ENCODE measurements at places on chromosomes 2 and 18.

- peak; percentile 92 for ATAC-seq
These were observed 479.7 kb downstream of the PARD3B start for GRCh38 chr2:205024822-205025518.

GRCh38 chr2:54428108-54428831 is 27.9 kb upstream of the SPTBN1 start:
- peak; percentile 35 for ATAC-seq

DNA sequence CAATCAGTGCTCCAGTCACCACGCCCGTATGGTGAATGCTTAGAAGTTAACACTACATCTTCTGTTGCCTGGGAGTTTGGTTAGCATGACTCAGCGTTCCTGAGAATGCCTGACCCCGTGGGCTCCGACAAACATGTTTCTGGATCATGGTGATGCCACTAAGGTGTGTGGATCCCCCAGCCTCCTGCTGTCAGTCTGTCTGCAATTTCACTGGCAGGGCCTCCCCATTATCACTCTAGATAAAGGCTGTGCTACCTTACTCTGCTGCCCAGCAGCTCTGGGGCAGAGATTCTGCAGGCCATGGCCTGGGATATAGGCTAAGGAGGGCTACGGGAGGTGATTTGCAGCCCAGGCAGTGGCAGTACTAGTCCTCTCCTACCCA is 66.0 kb downstream of the STPG4 start:
- no peak for ATAC-seq

GRCh38 chr18:51692612-51693011 is 495.1 kb upstream of the MEX3C start:
- ATAC-seq: no peak

GRCh38 chr2:3636586-3637310 is 21.3 kb upstream of the ALLC start:
- ATAC-seq: no peak

GRCh38 chr2:229169751-229170150 is 101.3 kb downstream of the PID1 start:
- ATAC-seq: peak; percentile 63

DNA sequence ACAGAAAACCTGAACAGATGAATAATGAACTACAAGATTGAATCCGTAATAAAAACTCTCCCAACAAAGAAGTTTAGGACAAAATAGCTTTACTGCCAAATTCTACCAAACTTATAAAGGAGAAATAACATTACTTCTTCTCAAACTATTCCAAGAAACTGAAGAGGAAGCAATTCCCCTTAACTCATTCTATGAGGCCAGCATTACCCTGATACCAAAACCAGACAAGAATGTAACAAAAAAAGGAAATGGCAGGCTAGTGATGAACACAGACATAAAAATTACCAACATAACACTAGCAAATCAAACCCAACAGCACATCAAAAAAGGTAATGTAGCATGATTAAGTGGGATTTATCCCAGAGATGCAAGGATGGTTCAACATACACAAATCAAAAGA is 213.7 kb upstream of the FOSL2 start:
- ATAC-seq: no peak

GRCh38 chr2:127637236-127637630 is 8.7 kb upstream of the GPR17 start:
- no peak for ATAC-seq

GRCh38 chr18:30522288-30522929 is 520.1 kb downstream of the DSC3 start:
- ATAC-seq: no peak

DNA sequence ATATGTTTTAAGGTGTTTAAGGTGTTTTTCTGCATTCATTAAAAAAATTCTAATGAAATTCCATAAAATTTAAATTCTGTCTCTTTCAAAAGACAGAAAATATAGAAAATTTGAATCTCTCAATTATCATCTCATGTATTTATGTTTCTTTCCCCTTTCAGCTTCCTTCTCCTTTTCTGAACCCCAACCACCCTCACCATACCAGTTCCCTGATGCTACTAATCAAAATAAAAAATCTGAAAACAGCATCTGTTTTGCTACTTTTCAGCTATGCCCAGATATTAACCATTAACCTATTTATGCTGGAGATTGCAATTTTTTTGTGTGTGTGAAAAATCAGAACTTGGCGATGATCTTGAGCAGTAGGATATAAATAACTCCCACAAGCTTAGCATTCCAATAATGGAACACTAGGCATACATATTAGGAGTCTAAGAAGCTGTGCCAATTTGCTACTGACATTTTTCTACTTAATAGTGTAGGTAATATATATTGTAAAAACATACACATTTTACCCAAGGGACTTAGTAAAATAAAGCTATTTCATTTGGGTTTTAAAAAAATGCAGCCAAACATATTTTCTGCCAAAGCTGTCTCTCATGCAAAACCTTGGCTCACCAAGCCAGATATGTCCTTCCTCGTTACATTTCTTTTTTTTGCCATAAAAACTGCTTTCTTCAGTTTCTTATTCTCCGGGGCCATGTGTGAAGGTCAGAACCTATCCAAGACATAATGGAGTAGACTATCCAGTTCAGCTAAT is 32.6 kb upstream of the AGPS start:
- ATAC-seq: no peak

- ATAC-seq: peak; percentile 51
These were observed 440.4 kb upstream of the CDH20 start for GRCh38 chr18:60892855-60893254.

DNA sequence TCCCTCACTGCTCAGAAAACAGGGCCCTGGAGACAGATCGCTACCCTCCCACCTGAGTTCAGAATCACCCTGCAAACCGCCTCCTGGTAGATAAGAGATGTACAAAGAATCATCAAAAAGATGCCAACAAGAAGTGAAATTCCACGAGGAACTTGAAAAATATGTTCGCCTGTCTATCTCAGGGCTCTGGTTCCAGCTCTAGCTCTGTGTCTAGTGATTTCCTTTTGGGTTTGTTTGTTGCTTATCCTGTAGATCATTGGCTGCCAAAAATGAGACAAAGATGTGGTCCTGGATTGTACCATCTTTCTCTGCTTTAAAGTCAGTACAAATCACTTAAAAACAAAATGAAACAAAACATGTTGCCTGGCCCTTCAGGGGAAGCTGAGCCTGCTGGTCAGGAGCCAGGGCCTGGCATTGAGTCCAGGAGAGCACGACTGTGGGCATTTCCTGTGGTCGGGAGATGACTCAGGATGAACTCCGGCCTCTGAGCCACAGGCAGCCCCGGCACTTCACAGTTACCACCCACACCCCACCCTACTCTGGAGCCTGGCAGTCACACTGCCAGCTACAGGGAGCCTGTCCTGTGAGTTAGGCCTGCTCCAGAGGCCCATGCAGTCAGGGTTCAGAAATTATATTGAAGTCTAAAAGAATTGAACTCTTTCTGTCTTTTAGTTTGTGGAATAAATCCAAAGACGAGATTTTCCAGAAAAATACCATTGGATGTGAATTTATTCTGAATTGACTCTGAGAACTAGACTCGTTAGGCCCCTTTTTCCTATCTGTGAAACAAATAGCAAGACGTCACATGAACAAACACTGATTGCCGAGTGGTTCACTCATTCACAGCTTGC is 8.0 kb upstream of the ITGB6 start:
- ATAC-seq: peak; percentile 84

GRCh38 chr18:23867006-23867405 is 147.5 kb upstream of the TTC39C start:
- no peak for ATAC-seq

- no peak for ATAC-seq
These were observed 1.2 kb downstream of the ABHD3 start for GRCh38 chr18:21703241-21703820.

DNA sequence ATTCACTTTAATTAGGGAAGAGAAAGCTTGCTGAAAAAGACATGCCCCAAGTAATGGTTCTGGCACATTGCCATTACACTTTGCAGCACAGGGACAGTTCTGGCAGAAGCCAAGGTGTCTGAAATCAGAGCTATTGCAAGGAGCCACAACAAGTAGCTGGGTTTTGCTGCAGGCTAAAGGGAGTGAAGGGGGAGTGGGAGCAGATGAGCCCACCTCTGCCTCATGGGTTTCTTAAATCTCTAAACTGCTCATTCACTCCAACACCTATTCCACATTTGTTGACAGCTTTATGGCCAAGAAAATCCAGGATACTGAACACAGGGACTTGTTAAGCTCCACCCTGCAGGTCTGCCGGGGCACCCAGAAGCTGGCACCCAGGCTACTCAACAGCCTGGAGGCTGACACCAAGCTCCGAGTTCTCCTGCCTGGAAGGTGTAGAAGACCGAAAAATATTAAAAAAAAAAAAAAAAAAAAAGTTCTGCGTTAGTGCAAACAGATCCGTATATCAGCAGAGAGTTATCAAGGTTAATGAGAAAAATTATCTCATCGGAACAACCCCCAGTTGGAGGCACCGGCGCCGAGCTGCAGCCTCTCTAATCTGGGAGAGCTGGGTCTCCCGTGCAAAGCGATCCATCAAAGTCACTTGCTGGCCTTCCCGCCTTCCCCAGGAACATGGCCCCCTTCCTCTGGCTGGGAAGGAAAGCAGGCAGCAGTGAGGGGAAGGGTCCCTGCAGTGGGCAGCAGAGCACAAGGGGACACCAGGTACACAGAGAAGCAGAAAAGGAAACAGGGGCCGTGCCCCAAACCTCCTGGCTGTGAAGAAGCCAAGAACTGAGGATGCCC is 123.7 kb downstream of the HNMT start:
- no peak for ATAC-seq

DNA sequence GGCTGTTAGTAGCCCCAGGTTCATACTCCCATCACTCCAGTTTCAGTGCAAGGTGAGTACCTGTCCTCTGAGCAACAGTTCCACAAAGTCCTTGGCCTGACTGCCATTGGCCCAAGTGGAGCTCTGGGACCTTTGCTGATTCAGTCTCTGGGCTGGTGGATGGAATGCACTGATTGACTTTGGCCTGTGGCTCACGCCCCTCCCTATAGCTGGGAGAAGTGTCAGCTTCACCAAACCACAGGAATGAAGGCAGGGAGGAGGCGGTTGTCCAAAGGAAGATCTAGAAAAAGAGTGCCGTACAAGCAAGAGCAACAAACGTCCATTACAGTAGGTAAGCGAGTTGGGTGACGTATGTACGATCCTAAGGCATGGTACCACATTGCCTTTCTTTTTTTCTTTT is 34.0 kb downstream of the QPCT start:
- no peak for ATAC-seq

- no peak for ATAC-seq
These were observed 25.4 kb upstream of the CDH7 start for GRCh38 chr18:65725251-65726050.

DNA sequence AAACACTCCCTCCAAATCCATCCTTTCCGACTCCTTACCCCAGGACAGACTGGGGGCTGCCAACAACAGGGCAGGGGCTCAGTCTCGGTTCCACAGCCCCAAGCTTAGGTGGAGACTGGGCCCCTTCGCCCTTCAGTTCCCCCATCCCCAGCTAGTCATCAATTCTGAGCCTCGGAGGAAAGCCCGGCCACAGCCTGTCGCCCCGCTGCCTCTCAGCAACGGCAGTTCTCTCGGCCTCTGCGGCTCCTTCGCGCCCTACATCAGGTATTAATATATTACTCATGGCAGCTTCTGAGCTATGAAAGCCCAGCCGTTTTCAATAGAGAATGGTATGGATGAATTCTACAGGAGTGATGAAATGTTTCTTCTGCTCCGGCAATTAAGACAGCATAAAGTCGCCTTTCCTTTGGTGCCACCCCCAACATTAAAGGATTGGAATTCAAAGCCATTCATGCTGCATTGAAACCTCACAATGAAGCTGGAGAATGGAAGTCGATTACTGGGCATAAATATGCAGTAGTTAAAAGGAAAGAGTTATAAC is 2.8 kb downstream of the HDAC4 start:
- no peak for ATAC-seq

DNA sequence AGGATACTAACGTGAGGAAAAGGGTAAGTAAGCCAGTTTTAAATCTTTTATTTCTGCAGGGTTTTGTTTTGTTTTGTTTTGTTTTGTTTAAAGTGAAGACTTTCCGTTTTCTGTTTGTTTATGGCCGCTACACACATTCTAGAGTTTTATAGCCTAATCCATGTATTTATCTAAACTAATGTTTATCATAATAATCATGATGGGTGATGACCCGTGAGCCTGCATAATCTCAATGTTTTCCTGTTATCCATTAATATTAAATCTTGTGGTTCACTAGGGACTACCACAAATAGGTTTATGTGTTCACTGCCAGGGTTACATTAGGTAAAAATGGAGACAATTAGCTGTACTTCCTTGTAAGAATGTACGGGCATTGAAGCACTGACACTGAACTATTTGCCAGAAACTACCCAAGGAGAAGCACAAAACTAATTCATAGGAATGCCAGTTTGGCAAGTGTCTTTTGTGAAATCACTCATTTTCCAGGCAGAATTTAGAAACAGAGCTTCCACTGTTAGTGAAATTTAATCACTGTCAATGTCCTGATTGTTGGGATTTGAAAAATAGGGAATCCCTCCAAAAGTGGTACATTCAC is 574.8 kb downstream of the LRP1B start:
- ATAC-seq: no peak

GRCh38 chr18:79371561-79372121 is 24.1 kb upstream of the NFATC1 start:
- ATAC-seq: no peak

- no peak for ATAC-seq
These were observed 127.6 kb downstream of the QPCT start for GRCh38 chr2:37471994-37472393.

DNA sequence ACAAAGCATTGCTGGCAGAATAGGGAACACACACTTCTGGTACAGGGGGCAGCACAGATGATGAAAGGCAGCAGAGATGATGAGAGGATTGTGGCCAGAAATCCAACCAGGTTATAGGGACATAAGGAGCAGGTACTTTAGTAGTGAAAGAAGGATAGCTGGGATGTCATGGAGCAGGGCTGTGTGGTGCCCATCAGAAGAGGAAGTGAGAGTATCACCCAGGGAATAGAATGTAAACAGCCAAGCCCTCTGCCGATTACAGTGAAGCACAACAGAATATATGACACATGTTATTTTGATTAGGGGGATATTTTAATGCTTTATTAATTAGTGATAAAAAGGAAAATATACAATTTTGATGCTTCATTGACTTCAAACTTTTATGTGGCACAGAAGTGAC is 883.4 kb upstream of the CDH2 start:
- no peak for ATAC-seq

DNA sequence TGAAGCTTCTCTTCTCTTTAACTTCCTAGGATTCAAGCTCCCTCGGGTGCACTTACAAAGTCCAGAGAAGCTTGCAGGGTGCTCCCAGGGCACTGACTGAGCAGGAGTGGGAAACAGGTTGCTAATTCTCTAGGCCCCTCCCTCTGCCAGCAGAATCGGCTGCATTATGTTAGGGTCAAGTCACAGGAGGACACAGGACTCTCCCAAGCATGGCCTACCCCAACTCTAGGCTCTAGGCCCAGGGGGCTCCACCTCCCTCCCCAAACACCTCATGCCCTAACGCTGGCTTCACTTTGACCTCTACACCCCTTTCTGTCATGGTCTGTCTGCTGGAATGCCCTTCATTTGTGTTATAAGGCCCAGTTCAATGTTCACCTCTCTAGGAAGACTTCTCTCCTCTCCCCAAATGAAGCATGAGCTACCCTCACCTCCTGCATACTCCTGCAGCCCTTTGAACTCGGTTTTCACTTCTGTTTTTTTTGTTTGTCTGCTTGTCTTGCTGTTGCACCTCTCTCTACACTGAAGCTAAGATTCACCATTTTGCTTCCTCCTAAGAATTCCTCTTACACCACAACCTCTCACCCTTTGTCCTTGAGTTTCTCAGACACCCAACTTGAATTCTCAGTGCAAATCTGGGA is 521.8 kb upstream of the ID2 start:
- ATAC-seq: no peak

All from gastroesophageal sphincter (tissue), 4 donors.